ENCODE measurements at places on chromosomes 7 and 10.

DNA sequence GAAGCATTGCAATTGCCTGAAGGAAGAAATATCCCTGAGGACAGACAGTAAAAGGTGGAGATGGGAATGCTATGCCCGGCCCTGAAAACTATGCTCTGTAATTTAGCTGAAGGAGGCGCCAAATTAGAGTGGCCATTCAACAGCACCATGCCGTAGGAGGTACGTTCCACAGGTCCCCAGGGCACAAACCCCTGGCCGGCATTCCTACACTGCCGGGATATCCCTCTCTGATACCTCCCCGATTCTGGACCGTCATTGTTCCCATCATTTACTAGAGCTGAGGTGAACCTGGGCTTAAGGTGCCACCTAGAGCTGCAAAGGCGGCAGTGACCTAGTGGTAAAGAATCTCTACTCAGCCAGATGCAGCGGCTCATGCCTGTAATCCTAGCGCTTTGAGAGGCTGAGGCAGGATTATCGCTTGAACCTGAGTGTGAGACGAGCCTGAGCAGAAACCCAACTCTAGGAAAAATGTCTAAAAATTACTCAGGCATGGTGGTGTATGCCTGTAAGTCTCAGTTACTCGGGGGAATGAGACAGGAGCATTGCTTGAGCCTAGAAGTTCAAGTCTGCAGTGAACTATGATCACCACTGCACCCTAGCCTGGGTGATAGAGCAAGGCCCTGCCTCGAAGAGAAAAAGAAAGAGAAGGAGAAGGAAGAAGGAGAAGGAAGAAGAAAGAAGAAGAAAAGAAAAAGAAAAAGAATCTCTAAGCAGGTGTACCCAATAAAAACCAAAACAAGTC lies 53.0 kb upstream of the TNKS2 start:
- DNase-seq = no peak

- DNase-seq = no peak
Measured at GRCh38 chr10:47282005-47282656, 17.9 kb upstream of the GDF10 start.

DNA sequence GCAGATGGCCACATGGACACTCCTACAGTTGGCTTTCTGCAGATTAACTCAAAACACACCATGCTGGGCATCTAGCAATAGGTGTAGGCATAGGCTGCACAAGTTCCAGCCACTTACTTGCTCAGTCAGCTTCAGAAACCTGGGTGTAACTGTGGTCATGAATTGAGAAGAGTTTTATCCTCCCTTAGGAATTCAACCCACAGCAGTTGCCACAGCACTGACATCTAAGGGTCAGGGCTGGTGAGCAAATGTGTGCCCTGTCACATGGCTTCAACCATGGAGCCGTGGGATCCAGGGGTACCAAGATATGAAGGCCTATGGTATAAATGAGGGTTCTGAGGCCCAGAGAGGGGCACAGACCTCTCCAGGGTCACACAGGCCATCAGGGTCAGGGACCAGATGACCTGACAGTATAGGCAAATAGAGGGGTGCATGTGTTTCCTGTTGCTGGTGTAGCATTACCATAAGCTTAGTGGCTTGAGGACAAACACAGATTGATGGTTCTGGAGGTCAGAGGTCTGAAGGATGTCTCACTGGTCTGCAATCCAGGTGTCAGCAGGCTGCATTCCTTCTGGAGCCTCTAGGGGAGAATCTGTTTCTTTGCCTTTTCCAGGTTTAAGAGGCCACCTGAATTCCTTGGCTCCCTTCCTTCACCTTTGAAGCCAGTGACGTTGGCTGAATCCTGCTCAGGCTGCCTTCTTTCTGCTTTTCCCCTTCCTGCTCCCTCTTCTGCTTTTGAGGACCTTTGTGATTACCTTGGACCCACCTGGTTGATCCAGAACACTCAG lies 24.1 kb downstream of the MINDY4 start:
- DNase-seq = peak; percentile 81

GRCh38 chr7:30465046-30465810 lies 13.4 kb downstream of the NOD1 start:
- DNase-seq = peak; percentile 30

DNA sequence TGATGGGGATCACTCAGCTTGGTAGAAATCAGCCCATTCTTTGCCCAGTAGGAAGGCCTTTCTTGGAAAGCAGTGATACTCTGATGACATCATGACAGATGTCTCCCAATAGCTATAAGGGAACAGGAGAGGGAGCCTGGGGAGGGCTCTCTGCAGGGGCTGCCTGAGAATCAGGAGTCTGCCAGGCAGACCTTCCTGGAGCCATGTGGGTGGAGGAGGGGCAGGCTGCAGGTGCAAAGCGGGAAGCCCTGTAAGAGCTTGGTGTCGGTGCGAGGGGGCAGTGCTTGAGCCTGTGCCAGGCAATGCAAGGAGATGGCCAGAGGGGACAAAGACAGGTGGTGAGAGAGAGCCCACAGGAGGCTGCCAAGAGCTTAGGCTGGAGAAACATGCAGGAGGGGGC lies 5.0 kb upstream of the TNS3 start:
- DNase-seq = peak; percentile 35

- DNase-seq = peak; percentile 85
Measured at GRCh38 chr10:66783316-66783715, 142.5 kb upstream of the LRRTM3 start.

DNA sequence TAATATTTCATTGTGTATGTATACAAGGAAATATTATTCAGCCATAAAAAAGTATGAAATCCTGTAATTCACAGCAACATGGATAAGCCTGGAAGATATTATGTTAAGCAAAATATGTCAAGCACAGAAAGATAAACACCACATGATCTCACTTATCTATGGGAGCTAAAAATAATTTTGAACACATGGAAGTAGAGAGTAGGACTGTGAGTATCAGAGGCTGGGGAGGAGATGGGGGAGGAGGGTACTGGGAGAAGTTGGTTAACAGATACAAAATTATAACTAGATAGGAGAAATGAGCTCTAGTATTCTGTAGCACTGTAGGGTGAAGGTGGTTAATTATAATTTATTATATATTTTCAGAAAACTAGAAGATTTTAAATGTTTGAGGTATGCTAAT lies 132.7 kb downstream of the DOCK4 start:
- DNase-seq = no peak

GRCh38 chr10:124032087-124032935 lies 61.1 kb downstream of the CHST15 start:
- DNase-seq = no peak

GRCh38 chr10:128763588-128763987 lies 637.4 kb upstream of the MKI67 start:
- DNase-seq = no peak

DNA sequence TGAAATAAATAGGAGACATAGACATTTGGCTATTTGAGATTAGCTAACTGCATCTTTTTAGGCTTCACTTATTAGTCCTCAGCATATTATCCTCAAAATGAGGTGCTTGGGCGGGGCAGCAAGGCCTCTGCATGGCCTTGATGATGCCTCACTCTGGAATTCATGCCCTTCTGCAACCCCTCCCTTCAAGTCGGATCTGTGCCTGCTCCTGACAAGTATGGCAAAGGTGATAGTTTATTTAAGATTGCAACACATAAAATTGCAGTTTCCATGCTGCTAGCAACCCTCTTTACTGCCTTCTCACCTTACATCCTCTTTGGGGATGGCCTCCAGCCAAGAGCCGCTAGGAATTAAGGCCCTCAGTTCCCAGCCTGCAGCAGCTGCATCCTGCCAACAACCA lies 241.3 kb upstream of the ADARB2 start:
- DNase-seq = no peak

DNA sequence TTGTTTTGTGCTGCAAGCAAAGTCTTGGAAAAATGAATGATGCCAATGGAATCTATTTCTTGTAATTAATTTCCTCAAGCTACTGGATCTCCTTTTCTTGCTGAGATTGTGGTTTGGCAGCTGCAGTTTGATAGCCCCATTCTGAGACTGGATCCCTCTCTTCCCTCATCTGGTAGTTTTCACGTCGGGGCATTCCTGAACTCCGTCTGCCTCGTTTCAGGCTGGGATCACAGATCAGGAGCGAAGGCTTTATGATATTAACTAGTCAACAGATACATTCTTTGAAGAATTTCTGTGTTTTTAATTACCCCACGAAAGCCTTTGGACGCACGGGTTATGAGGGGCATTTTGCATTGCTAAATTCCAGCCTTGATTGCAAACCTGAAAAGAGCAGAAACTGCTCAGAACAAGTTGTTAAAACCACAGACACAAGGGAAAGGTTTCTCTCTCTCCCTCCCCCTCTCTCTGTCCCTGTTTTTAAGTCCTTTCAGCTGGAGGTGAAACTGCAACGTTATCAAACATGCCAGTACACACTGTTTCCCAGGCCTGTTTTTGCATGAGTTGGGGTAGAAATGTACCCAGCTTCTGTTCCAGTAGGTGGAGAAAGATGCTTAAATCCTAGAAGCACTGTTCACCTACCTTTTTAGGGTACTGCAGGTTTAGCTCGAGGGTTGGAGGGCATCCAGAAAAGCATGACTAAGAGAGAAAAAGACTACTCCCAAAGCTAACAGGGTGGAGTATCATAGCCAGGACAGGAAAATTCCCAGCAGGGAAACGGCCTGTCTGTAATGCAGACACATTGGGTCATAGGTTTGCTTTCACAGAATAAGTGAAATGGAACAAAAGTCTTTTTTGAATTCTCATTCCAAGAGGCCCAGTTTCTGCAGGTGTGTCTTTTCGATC lies 124.3 kb downstream of the CUX1 start:
- DNase-seq = peak; percentile 54

DNA sequence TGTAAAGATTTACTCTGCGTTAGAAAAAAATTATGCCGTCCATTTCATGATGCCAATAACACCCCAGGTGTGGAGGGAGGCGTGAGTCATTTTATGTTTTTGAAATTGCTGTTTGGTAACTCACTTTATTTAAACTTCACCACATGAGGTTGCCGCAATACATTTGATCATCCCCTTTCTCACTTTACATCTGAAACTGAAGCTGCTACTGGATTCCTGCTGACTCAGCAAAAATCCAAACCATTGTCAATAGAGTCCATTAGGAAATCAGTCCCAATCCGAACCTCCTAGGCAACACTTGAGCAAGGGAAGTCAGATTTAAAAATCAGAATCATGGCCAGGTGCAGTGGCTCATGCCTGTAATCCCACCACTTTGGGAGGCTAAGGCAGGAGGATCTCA lies 136.6 kb upstream of the SVIL start:
- DNase-seq = no peak

DNA sequence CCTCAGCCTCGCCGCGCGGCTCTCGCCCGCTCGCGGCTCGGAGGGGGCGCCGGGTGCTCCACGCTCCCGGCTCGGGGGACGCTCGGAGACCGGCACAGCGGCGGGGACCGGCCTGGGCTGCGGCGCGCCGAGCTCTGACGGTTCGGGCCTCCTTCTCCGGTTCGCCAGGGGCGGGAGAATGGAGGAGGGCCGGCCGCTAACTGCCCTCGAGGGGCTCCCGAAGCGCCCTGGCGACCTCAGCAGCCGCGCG lies 232 bp upstream of the GRID1 start:
- no peak for DNase-seq

DNA sequence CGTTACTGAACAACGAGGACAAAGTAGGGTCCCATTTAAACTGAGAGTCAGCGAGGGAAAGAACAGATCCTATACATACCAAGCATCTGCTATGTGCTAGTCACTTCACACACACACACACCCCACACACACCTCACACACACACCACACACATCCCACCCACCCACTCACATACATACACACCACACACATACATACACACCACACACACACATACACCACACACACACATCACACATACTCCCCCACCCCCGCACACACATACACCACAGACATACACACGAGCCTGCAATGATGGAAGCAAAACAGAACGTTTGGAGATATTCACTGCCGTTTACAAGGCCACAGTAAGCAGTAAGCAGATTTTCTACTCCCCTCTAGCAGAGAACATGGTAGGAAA lies 607 bp upstream of the GRB10 start:
- no peak for DNase-seq

DNA sequence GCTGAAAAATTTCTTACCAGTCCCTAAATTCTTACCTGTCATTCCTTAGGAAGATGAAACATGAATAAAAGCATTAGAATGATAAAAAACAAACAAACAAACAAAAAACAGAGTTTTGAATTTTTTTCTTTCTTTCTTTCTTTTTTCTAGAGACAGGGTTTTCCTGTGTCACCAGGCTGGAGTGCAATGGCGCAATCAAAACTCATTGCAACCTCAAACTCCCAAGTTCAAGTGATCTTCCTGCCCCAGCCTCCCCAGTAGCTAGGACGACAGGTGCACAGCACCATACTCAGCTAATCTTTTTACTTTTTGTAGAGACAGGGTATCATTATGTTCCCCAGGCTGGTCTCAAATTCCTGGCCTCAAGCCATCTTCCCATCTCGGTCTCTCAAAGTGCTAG lies 26.5 kb downstream of the NT5C2 start:
- DNase-seq = no peak

DNA sequence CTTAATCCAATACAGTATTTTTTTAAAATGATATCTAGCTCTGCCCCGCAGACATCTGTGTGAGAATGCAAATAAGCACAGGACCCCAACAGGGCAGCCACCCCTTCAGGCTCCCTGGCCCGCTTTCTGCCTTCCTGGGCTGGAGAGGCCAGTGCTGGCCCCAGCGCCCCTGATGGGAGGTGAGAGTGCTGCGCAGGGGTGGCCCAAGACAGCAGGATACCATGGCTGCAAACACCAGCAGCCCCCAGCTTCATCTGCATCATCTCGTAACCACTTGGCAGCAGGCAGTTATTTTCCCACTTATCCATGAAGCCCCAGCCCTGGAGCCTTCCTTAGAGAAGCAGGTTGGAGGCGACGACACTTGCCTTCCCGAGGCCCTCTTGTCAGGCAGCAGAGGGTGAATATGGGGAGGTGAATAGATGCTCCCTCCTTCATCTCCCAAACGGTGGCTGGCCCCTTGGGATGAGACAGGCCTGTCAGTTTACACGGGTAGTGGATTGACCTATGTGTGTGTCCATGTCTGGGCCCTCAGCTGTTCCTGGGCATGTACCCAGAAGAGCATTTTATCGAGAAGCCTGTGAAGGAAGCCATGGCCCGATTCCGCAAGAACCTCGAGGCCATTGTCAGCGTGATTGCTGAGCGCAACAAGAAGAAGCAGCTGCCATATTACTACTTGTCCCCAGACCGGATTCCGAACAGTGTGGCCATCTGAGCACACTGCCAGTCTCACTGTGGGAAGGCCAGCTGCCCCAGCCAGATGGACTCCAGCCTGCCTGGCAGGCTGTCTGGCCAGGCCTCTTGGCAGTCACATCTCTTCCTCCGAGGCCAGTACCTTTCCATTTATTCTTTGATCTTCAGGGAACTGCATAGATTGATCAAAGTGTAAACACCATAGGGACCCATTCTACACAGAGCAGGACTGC lies 71.2 kb downstream of the ALOX5 start:
- peak; percentile 87 for DNase-seq

DNA sequence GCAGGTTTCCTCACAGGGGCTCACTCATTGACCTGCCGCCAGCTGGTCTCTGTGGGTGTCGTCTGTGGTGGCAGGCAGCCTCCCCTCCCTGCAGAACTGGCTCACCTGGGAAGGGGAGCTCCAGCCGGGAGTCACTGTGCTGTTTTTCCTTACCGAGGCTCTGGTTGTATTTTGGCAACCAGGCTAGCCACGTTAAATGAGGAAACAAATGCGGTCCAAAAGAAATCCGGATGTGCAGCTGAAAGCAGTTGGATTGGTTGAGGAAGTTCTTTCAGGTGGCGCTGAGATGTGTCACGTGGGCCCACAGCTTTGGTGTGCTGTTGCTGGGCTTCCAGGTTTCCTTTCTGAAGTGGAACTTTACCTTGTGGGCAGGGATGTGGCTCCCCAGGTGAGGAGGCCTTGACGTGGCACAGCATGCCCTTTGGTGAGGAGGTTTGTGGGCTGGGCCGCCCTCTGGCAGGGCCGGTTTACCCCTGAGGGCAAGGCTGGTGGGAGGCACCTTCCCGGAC lies 14.2 kb downstream of the MTURN start:
- DNase-seq = no peak

GRCh38 chr7:45052011-45052410 lies 36.8 kb downstream of the NACAD start:
- DNase-seq = peak; percentile 92

Measured in myocyte (in vitro differentiated cells).